ENCODE measurements at places on chromosomes 5 and 9. TPM values are rescaled to one million over a fixed set of nuclear protein-coding genes. Genes with fewer than 3 reads are reported as not detected.

DNA sequence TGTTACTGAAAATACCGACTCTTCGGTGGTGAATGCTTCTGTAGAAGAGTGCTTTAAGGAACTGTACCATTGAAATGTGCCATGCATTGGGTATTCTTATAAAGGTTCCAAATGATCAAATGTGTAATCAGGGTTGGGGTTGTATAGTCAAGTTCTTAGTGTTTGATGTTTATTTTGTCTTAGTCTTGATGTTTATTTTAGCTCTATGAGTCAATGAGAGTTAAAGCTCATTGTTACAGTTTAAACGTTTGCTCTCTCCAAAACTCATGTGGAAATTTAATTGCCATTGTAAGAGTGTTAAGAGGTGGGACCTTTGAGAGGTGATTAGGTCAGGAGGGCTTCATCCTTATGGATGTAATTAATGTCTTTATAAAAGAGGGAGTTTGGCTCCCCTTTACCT lies 153.0 kb downstream of the FER start:
- no peak for DNase-seq
- no peak overlapping the region for H3K4me3 ChIP-seq
- H3K4me1 ChIP-seq = no peaks in the 10 kb centered on the region
- no peaks in the 10 kb centered on the region for H3K27me3 ChIP-seq
- H3K36me3 ChIP-seq = peaks cover 9% of the 10 kb centered on the region

GRCh38 chr9:18985464-18985951 lies 47.5 kb downstream of the SAXO1 start:
- no peak overlapping the region for H3K4me3 ChIP-seq
- H3K27me3 ChIP-seq = no peaks in the 10 kb centered on the region
- no peaks in the 10 kb centered on the region for H3K36me3 ChIP-seq
- DNase-seq = peak; percentile 68
- no peak overlapping the region for H3K27ac ChIP-seq

- H3K27me3 ChIP-seq = no peaks in the 10 kb centered on the region
- H3K4me3 ChIP-seq = no peak overlapping the region
- peaks cover 50% of the 10 kb centered on the region for H3K4me1 ChIP-seq
- peak overlapping the region; percentile 74 for H3K27ac ChIP-seq
Observed at GRCh38 chr5:88825584-88826315, 57.2 kb downstream of the MEF2C start.

GRCh38 chr9:123253204-123253603 lies 15.2 kb downstream of the STRBP start:
- DNase-seq = no peak
- no peaks in the 10 kb centered on the region for H3K4me1 ChIP-seq
- no peak overlapping the region for H3K27ac ChIP-seq
- no peak overlapping the region for H3K4me3 ChIP-seq
- no peaks in the 10 kb centered on the region for H3K27me3 ChIP-seq

GRCh38 chr5:36492984-36493654 lies 113.3 kb upstream of the SLC1A3 start:
- H3K27me3 ChIP-seq = no peaks in the 10 kb centered on the region
- no peak for DNase-seq
- no peak overlapping the region for H3K4me3 ChIP-seq
- no peaks in the 10 kb centered on the region for H3K36me3 ChIP-seq
- no peaks in the 10 kb centered on the region for H3K4me1 ChIP-seq

DNA sequence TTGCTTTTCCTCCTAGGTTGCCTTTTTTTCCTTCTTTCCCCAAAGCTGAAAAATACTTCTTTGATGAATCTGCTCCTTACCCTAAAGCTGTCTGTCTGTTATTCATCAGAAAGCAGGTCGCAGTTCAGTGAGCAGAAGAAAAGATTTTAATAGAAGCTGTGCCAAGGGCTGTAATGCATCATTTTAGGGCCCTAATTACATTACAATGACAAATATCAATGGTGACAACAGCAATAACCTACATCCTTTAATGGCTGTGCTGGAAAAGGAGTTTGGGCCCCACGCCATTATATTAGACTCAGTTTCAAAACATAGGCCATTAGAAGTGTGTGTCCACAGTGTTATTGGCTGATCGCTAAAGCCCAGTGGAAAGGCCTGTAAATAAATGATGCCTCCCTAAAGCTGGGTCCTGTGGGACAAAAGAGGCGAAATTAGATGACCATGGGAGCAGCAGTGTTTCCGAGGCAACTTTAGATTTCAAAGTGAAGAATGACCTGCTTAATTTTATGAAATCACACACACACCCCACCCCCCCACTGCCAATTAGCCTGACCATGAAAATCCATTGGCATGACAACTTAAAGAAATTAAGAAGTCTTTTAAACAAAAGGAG lies 38.4 kb downstream of the TLE4 start:
- no peak for DNase-seq
- peaks cover 17% of the 10 kb centered on the region for H3K4me1 ChIP-seq
- no peaks in the 10 kb centered on the region for H3K27me3 ChIP-seq
- H3K4me3 ChIP-seq = no peak overlapping the region

GRCh38 chr5:10681731-10682679 lies 79.0 kb downstream of the DAP start:
- no peak overlapping the region for H3K27ac ChIP-seq
- H3K36me3 ChIP-seq = peaks cover 47% of the 10 kb centered on the region
- no peak overlapping the region for H3K4me3 ChIP-seq
- no peak for DNase-seq
- no peaks in the 10 kb centered on the region for H3K27me3 ChIP-seq
- no peaks in the 10 kb centered on the region for H3K4me1 ChIP-seq

GRCh38 chr9:87731321-87731720 lies 5.4 kb downstream of the CTSL start:
- no peak overlapping the region for H3K4me3 ChIP-seq
- H3K27ac ChIP-seq = no peak overlapping the region
- peaks cover 44% of the 10 kb centered on the region for H3K36me3 ChIP-seq
- DNase-seq = no peak
- no peaks in the 10 kb centered on the region for H3K27me3 ChIP-seq
- H3K4me1 ChIP-seq = peaks cover 15% of the 10 kb centered on the region

DNA sequence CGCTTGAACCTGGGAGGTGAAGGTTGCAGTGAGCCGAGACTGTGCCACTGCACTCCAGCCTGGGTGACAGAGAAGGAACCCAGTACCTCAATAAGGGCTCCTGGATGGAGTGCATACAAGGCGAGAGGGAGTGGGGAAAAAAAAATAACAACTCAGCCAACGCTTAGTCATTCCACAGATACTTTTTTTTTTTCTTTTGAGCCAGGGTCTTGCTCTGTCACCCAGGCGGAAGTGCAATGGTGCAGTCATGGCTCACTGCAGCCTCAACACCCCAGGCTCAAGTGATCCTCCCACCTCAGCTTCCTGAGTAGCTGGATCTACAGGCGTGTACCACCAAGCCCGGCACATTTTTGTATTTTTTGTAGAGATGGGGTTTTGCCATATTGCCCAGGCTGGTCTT lies 59.5 kb upstream of the GGTA1 start:
- no peak overlapping the region for H3K4me3 ChIP-seq
- no peaks in the 10 kb centered on the region for H3K36me3 ChIP-seq
- H3K4me1 ChIP-seq = peaks cover 25% of the 10 kb centered on the region
- no peak overlapping the region for H3K27ac ChIP-seq

- no peak for DNase-seq
- H3K36me3 ChIP-seq = no peaks in the 10 kb centered on the region
- H3K27ac ChIP-seq = no peak overlapping the region
- H3K4me1 ChIP-seq = peaks cover 7% of the 10 kb centered on the region
Observed at GRCh38 chr5:68730220-68730978, 363.4 kb upstream of the SLC30A5 start.

DNA sequence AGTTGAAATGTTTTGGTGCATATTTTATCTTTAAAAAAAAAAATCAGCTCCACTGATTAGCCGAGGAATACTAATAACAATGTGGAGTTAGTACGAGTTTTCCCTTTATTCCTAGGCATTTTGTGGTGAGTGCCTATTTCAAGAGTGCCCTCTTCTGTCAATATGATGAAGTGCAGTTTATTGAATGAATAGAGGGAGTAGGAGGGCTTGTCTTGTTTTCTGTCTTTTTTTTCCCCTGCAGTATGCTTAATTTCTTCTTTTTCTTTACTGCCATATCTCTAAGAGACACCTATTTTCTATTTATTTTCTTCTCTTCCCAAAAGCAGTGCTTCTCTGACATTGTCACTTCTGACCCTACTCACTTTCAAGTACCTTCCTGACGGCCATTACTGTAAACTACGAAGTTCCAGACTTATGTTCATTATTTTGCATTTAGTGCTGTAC lies 169.6 kb upstream of the PITX1 start:
- H3K27ac ChIP-seq = no peak overlapping the region
- DNase-seq = no peak
- H3K4me1 ChIP-seq = peaks cover 2% of the 10 kb centered on the region
- no peaks in the 10 kb centered on the region for H3K36me3 ChIP-seq
- H3K4me3 ChIP-seq = no peak overlapping the region

DNA sequence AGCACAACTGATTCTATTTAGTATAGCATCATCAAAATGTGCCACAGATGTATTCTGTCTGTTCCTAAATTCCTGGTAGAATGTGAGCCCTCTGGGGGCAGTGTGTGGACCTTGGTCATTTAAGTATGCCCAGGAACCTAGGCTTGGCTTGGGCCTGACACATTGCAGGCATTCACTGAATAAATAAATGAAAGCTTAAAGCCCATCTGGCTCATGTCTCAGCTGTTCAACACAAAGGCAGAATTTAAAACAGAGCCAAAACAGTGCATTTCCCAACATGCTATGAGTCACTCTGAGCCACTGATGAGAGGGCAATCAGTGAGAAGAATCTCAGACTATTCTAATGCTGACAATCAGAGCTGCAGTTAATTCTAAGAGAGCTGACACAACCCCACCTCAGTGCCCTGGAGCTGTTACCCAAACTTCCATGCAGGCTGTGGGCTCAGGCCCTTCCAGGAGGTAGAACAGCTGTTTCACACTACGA lies 8.1 kb downstream of the FAM193B start:
- no peak for DNase-seq
- no peak overlapping the region for H3K4me3 ChIP-seq
- peaks cover 21% of the 10 kb centered on the region for H3K36me3 ChIP-seq
- peaks cover 26% of the 10 kb centered on the region for H3K4me1 ChIP-seq
- H3K27me3 ChIP-seq = no peaks in the 10 kb centered on the region

DNA sequence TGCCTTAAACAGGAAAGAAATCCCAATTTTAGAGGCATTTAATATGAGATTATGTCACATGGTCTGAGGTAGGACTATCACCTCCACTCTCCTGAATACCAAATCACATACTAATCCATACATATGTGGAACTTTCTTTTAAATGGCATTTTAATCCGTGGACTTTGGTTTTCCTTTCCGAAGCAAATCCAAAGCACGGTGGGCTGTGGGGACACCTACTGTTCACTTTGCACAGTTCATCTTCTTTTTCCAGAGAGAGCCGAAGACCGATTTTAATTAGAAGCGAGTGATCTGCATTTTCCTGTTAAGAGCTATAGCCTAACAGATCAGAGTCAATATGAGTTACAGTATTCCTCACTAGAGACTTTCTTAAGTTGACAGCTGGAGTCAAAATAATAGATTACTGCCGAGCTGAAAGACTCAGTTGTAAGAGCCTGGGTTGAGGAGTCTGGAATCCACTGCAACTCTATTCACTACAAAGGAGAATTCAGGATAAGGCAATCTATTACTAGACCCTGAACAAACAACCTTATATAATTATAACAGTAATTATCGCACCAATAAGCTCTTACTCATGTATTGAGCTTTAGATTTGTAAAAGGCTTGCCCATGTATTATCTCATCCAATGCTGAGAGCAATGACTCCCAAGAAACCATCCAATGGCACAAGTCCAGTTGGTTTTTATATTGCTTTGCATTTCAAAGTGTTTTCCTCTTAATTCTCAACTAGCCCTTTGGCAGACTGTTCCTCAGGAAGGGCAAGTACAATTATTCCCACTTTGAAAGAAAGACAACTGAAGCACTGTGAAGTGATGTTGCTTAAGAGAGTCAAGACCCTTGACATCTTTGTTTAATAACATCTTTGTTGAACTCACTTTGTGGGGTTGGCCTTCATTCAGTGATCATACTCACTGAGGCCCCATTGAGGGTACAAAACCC lies 144.7 kb downstream of the TRPM6 start:
- no peak for DNase-seq
- H3K27ac ChIP-seq = no peak overlapping the region
- no peaks in the 10 kb centered on the region for H3K4me1 ChIP-seq
- H3K36me3 ChIP-seq = no peaks in the 10 kb centered on the region
- no peaks in the 10 kb centered on the region for H3K27me3 ChIP-seq

DNA sequence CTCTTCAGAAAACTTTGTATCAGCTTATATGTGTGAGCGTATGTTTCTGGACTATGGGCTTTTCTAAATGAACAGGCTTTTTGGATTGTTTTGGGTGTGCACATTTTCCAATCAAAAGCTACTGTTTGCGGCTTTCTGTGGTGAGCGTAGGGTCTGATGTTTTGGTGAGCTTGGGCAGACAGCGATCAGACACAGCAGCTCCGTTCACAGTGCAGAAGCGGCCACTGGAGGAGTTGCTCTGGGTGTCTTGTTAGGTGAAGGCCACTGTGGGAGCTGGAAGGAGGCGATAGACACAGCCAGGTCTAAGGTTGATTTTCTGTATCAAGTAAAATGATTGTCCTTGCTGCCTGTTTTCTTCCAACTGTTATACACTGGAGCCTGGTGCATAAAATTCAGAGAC lies 11.1 kb downstream of the PRRC2B start:
- H3K4me1 ChIP-seq = peaks cover 95% of the 10 kb centered on the region
- H3K27me3 ChIP-seq = no peaks in the 10 kb centered on the region
- H3K4me3 ChIP-seq = no peak overlapping the region
- H3K36me3 ChIP-seq = no peaks in the 10 kb centered on the region
- H3K27ac ChIP-seq = peak overlapping the region; percentile 63

GRCh38 chr5:101047181-101047580 lies 144.1 kb upstream of the ST8SIA4 start:
- no peaks in the 10 kb centered on the region for H3K4me1 ChIP-seq
- no peak for DNase-seq
- no peaks in the 10 kb centered on the region for H3K27me3 ChIP-seq

- H3K27me3 ChIP-seq = no peaks in the 10 kb centered on the region
- no peak for DNase-seq
- H3K27ac ChIP-seq = no peak overlapping the region
- H3K4me3 ChIP-seq = no peak overlapping the region
- no peaks in the 10 kb centered on the region for H3K36me3 ChIP-seq
Observed at GRCh38 chr5:65243161-65243560, 238.6 kb downstream of the ADAMTS6 start.

- DNase-seq = no peak
- no peaks in the 10 kb centered on the region for H3K27me3 ChIP-seq
- H3K27ac ChIP-seq = no peak overlapping the region
- H3K4me1 ChIP-seq = no peaks in the 10 kb centered on the region
- no peak overlapping the region for H3K4me3 ChIP-seq
Observed at GRCh38 chr9:70367305-70367930, 47.0 kb downstream of the KLF9 start.

F2RL1 gene
- 8.0 TPM for total RNA-seq

TAF1L gene
- total RNA-seq = not detected

TAF11L10 gene
- not detected for total RNA-seq

TMEM215 gene
- not detected for total RNA-seq

LVRN gene
- 0.20 TPM for total RNA-seq

PCDHGA10 gene
- 6.2 TPM for total RNA-seq

INSYN2B gene
- total RNA-seq = 0.17 TPM

PTGDS gene
- 477 TPM for total RNA-seq

FOXD4L5 gene
- 0.41 TPM for total RNA-seq
